ENCODE measurements at places on chromosomes 13 and 19.

- no peak for DNase-seq
Measured at GRCh38 chr13:50722440-50723125, 120.9 kb downstream of the DLEU7 start.

DNA sequence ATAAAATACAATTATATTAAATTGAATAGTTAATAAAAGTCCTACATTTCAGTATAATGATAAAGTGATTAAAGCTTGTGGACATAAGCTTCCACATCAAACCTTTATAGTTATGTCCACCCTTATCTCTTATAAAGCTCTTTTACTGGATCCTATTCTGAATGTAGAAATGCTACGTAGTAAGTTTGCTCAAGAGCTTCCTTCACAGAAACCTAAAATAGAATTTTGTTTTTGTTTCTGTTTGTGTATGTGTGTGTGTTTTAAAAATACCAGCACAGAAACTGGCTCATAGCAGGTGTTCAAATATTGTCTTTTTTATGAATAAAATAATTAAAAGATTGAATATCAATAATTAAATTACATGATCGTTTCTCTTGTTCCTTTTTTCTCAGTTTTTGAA is 21.0 kb upstream of the UFM1 start:
- DNase-seq, result no peak

DNA sequence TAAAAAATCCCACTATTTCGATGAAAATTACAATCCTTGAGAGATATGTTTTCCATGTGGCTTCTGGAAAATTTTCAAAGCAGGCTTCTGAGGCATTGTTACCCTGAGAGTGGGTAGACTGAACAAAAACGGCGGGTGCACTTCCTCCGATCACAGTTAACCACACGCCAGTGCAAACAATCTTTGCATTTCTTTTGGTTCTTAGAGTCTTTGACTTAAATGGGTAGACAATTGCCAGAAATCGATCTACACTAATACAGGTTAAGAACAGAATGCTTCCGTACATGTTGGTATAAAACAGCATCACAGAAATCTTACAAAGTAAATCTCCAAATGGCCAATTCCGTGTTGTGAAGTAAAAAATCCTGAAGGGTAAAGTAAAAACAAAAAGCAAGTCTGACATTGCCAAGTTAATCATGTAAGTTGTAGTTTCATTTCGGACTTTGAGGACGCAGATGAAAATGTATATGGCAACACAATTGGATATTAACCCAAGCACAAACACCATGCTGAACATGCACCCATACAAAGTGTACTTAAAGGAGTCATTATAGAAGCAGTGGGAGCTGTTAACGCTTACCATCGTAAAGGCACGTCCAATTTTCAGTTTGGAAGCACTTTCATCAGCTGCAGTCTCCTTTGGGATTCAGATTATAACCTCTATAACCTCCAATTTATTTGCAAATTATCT is 927 bp downstream of the LPAR6 start:
- no peak for DNase-seq

DNA sequence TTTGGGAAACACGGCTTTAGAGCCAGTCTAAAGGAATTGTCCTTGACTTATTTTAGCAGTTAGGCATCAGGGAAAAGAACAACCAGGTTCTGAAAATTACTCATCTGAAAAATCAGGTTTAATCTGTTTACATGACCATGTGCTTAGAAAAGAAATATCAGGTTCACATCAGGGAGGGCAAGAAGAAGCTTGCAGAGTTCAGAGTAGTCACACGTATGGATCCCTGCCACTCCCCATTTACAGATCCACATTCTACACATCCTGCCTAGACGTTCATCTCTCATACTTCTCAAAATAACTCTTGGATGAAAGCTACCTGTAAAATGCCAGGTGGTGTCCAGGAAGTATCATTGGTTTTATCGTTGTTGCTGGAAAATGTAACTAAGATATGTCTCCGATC is 14.0 kb upstream of the PHF11 start:
- no peak for DNase-seq

DNA sequence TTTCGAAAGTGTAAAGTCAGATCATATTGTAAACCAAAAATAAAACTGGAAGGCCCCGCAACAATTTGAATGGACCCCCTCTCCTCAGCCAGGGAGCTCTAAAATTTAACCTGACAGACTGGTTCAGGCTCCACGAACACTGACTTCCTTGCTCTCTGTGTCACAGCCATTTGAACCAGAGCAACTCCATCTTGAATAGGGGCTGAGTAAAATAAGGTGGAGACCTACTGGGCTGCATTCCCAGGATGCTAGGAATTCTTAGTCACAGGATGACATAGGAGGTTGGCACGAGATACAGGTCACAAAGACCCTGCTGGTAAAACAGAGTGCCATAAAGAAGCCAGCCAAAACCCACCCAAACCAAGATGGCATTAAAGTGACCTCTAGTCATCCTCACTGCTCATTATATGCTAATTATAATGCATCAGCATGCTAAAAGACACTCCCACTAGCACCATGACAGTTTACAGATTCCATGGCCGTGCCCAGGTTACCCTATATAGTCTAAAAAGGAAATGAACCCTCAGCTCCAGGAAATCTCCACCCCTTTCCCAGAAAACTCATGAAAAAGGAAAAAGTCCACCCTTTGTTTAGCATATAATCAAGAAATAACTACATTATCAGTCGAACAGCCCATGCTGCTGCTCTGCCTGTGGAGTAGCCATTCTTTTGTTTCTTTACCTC is 43.1 kb downstream of the RFXAP start:
- no peak for DNase-seq

- DNase-seq, result peak; percentile 79
Measured at GRCh38 chr19:48635263-48635965, 1.8 kb downstream of the DBP start.

- no peak for DNase-seq
Measured at GRCh38 chr13:94717916-94718315, 5.6 kb upstream of the SOX21 start.

DNA sequence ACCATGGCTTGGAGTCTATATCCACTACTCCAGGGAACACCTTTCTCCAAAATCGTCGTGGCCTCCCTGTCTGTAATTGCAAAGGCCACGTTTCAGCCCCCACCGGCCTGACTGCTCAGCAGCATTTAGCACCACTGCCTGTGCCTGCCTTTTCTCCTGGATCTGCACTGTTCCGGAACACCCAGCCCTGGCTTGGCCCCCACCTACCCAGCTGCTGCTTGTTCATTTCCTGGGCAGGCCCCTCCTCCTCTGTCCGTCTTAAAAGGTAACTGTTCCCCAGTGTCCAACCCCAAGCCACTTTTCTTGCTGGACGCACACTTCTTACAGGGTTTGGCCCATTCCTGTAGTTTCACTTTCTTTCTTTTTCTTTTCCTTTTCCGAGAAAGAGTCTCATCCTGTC is 8.5 kb upstream of the SYT5 start:
- no peak for DNase-seq

- DNase-seq, result no peak
Measured at GRCh38 chr13:88701551-88701950, 1030.4 kb downstream of the SLITRK5 start.

- DNase-seq, result no peak
Measured at GRCh38 chr13:111663953-111664421, 343.5 kb downstream of the TEX29 start.

GRCh38 chr13:66375756-66376155 is 854.4 kb downstream of the PCDH9 start:
- DNase-seq, result no peak

DNA sequence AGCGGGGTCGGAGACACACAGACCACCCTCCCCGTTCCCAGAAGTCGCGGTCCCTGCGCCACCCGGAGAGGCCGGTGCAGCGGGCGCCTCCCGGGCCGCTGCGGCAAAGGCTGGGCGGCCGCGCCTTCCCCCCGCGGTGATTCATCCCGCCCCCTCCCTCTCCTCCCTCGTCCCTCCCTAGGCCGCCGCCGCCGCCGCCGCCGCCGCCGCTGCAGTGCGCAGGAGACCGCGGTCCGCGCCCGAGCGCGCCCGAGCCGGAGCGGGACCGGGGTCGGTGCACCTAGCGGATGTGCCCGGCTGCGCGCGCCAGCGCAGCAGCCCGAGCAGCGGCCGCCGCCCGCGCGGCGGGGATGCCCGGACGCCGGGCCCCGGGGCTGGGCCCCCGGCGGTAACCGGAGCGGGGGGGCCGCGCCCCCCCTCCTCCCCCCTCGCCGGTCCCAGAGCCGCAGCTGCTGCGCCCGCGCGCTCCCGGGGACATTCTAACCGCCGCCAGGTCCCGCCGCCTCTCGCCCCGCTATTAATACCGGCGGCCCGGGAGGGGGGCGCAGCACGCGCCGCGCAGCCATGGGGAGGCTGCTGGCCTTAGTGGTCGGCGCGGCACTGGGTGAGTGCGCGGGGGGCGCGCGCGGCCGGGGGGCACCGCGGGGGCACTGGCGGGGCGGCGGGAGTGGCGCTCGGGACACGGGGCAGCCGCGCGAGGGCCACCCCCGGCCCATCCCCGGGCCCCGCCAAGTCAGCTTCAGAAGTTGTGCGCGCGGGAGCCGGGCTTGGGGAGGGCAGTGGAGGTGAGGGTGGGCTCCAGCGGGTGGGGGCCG is at the start of gene SCN1B:
Gene SCN1B (plus strand): TSS at position 214 of the 815 bp plus-strand sequence. CDS start 351 bp downstream, at position 565.
- DNase-seq, result peak; percentile 75

GRCh38 chr13:94199135-94199534 is 280.3 kb downstream of the DCT start:
- no peak for DNase-seq

- no peak for DNase-seq
Measured at GRCh38 chr19:17590866-17591265, 35.4 kb downstream of the COLGALT1 start.

GRCh38 chr13:102571075-102571474 is 25.7 kb upstream of the TPP2 start:
- peak; percentile 58 for DNase-seq

- DNase-seq, result no peak
Measured at GRCh38 chr13:50016444-50016843, 1.2 kb downstream of the KCNRG start.

DNA sequence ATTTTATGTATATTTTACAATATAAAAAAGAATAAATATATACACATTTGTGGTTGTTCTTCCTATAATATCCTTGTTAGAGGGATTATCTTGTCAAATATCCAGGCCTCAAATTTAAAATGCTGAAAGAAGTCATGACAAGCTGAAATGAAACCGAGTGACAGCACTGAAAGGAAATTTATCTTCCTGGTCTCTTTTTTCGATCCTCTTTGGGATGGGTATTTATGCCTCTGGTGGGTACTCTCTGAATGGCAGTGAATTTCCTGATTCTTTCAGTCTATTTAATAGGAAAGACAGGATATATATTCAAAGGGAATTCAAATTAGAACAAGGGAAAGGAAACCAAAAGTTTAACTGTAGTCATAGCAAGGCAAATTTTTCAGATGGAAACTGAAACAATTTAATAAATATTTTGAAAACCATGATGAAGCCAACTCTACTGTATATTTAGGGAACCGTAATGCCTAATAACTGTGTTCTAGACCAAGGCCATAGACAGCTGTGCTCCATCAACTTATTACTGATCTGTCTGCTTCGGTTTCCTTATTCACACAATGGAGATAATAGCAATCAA is 97.9 kb downstream of the DLEU7 start:
- DNase-seq, result no peak

DNA sequence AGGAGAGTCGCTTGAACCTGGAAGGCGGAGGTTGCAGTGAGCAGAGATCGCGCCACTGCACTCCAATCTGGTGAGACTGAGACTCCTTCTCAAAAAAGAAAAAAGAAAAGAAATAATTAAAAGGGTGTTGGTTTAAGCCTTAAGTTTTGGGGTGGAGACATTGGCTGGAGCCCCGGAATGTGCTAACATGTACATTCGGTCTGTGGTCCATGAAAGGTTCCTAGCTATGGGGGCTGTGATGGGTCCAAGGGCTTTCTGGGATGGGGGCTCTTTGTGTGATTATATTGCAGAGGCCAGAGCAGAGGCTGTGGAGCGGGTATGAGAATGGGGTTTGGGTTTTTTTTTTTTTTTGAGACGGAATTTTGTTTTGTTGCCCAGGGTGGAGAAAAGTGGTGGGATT is 14.4 kb downstream of the NFKBID start:
- DNase-seq, result no peak

- no peak for DNase-seq
Measured at GRCh38 chr13:90272356-90272755, 1075.1 kb upstream of the MIR17HG start.

GRCh38 chr19:19510432-19510831 is 4.9 kb downstream of the TSSK6 start:
- no peak for DNase-seq

- no peak for DNase-seq
Measured at GRCh38 chr19:40424637-40425449, 949 bp downstream of the SERTAD1 start.

DNA sequence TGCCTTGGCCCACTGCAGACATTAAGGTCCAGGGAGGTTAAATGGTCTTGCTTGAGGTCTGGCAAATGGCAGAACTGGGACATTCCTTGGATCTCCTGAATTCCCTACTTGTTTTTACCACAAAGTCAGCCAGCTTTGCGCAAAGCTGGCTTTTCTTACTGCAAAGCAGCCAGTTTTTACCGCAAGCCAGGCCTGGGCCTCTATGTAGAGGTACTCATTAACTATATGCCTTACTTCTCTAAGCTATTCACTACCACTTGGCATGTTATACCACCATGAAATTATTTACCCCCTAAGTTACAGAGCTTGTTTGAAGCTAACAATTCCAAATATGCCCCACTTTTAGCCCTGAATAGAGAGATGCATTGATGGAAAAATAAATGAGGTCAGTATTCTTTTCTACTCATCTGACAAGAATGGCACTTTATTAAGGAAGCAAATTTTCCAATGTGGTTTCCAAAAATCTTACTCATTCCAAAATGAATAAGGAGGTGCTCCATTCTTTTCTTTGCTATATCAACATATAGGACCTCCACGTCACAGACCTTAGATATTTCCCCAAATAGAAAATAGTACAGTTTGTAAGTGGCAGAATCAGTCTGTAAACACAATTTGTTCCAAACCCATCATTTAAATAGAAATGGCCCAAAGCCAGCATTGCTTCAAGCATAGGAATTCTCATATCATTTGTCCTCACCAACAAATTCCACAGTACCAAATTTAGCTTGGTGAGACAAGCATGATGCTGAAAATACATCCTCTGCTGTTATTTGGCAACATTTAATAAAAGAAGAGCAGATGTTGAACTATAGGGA is 143.9 kb upstream of the TSC22D1 start:
- DNase-seq, result no peak

DNA sequence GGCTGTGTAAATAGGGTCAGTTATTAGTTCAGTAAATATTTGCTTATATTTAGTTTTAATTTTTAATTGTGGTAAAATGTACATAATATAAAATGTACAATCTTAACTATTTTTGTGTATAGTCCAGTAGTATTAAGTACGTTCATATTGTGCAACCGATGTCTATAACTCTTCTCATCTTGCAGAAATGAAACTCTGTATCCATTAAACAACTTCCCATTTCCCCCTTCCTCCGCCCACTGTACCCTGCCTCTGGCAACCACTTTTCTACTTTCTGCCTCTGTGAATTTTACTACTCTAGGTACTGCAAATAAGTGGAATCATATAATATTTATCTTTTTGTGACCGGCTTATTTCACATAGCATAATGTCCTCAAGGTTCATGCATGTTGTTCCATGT is 24.4 kb downstream of the UBAC2 start:
- DNase-seq, result no peak

GRCh38 chr19:8320564-8321066 is 560 bp downstream of the NDUFA7 start:
- no peak for DNase-seq

Measured in BE2C (cell line).